Stimulated activated CD8-positive, alpha-beta memory T cell treated with anti-CD3 and anti-CD28 coated beads, Interleukin-4, amount 100 ng/mL, for 4 hours (primary cell): ENCODE measurements at places on chromosomes 5 and 9.

DNA sequence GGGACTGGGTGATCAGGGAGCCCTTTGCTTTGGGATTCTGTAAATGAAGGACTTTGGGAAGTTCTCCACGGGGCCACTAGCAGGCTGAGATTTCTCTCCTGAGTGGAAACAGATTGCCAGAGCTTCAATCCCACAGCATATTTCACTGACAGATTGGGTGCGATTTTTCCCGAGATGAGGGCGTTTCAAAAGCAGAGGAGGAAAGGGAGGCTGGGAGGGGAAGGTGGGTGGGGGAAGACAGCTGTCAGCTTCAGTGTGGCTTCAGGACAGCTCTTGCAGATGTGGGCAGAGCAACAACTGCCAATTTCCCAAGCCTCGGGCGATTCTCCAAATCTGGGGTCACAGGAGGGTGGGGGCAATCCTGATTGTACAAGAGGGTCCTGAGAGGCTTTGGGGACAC lies 258.5 kb upstream of the ADRA1B start:
- DNase-seq: no peak

DNA sequence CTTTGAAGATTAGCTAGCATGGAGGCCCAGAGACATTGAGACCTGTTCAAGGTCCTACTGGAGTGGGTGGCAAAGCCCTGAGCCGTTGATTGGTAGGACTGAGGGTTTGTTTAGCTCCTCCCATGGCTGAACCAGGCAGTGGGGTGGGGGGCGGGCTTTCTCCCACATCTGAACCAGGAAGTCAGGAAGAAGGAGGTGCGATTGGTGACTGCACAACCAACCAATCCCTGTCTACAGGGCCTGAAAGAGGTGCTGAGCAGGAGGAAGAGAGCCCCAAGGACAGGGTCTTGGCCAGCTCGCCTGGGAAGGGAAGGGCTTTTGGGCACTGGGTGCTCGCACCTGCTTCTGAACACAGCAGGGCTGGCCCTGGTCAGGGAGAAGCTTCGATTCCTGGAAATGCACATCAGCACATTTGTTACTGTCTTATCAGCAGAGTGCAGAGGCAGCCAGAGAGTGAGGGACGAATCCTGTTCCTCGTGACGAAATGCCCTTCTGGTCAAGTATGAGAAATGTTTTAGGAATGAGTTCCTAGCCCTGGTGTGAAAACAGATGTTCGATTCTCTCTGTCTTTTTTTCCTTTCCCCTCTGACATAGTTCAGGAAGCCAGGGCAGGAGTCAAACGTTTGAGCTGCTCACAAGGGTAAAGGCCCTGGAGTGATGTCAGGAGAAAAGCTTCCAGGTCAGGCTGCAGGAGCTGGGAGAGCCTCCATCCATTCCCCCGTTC lies 294.8 kb upstream of the KLF4 start:
- DNase-seq: no peak

DNA sequence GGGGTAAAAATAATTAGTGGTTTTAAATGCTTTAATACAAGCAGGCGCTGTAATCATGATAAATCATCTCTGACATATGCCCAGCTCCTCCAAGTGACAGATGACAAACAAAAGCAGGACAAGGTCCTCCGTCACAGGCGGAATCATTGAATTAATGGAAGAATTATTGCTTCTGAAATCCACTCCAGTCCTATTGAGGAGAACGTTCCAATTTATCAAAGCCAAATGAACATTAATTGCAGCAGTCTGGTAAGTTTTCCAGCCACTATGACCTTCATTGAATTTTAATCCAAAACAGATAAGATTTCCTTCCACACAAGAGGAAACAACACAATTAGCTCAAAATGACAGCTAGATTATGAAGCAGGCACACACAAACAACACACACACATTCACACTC lies 136.8 kb downstream of the ASTN2 start:
- DNase-seq: no peak

GRCh38 chr5:74648835-74649293 lies 8.3 kb upstream of the ENC1 start:
- no peak for DNase-seq

GRCh38 chr5:33379757-33380156 lies 61.0 kb upstream of the TARS1 start:
- DNase-seq: no peak

DNA sequence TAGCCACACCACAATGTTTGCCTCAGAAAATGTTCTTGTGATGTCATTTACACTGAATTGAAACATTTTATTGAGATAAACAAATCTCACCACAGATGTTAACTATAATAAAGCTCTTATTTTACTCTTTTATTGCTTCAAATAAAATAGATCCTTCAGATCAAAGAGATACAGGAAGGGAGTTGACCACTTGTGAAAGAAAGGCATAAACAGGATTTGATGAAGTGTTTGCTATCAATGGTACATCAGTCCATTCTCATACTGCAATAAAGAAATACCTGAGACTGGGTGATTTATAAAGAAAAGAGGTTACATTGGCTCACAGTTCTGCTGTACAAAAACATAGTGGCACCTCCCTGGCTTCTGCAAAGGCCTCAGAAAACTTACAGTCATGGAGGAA lies 40.2 kb upstream of the OR13F1 start:
- no peak for DNase-seq

- DNase-seq: no peak
Measured at GRCh38 chr9:124527781-124528180, 20.6 kb upstream of the NR5A1 start.

DNA sequence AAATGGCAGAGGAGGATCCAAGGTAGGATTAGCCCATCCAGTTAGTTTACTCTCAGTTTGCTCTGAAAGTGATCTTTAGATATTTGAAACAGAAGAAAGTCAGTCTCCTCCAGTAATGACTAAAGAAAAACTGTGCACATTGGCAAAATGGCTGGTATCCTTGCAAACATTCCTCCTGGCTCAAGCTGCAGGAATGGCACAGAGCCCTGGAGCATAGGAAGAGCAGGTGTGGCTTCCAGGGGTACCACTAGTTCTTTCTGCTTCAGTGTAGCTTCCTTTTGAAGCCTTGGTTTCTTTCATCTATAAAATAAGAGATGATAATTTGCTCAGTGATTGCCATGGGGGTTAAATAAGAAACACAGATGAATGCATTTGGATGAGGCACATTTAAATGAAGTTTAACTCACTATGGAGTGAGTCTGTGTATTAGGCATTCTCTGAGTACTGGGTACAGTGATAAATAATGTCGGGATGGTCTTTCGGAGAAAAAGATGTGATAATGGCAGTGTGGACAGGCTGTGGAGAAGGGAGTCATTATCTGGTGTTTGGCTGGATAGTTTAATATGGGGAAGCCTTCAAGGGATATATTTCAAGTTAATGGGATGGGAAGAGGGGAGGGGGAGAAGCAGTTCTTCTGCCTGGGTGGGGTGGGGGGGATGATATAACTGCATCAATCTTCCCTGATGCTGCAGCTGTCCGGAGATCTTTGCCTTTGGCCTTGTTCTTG lies 217.3 kb upstream of the KLF4 start:
- DNase-seq: no peak

GRCh38 chr5:76489877-76490688 lies 87.0 kb downstream of the IQGAP2 start:
- no peak for DNase-seq

DNA sequence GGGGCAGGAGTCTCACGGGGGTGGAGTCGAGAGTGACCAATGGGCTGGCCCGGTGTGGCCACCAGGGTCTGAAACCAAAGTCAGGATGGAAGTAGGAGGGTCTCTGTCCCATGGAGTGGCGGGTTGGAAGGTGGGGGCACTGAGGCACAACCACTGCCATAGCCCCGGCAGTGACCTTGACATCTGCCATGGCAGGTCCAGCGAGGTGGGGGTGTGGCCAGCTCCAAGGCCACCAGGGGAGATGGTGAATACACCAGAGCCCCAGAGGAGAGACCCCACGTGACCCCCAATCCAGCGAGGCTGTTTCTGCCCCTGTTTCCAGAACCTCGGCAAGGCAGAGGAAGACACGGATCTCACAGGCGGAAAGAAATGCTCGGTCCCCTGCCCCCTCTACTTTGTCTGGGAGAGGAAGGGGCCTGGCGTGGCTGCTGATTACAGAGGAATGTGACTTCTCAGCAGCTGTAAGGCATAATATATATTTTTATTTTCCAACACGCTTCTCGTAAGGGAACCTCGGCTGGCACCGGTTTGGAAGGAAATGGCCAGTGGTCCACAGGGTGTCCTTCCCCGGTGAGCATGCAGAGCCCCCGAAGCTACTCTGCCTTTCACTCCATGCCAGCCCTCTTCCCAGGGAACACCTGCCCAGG lies 105.7 kb upstream of the SARDH start:
- no peak for DNase-seq

DNA sequence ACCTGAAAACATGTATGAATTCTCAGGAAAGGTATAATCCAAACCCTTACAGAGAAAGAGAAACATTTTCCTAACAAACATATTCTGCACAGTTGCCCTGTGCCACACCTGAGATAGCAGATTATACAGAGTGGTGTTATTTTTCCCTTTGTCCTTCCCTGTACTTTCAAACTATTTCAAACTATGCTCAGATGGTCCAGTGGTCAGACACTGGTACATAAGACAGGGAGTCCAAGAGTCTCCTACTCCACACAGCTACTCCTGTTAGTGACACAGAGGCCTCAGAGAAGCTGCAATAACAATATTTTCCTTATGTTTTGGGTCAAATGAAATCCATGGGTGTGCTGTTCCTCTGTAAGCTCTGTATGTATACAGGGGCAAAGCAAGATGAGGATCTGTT lies 30.0 kb upstream of the SLC22A5 start:
- no peak for DNase-seq

DNA sequence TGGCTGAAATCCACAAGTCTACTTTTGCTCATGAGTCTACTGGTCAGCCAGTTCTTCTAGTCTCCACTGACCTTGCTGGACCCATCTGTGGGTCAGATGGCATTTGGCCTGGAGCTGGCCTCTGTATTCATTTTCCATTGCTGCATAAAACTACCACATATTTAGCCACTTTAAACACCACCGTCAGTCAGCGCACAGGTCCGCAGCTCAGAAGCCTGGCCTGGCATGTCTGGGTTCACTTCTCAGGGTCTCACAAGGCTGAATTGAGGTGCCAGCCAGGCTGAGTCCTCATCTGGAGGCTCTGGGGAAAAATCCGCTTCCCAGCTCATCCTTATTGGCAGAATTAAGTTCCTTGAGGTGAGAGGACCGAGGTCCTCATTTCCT lies 54.7 kb downstream of the BARX1 start:
- no peak for DNase-seq

DNA sequence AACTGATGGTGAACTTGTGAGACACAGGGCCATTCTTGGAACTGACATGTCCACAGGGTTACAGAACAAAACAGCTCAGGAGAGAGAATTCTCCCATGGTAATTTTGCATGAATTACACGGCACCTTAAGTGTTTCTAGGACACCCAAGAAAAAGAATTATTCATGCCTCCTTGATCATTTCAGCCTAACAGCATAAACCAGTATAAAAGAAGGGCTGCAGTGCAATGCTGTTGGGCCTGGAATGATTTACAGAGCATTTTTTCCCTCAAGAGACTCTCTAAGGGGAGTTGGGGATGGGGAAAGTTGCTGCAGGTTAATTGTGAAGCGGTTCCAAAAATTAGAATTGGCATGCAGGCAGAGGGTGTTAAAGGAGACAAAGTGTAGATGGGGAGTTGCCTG lies 136.4 kb upstream of the FBXL7 start:
- no peak for DNase-seq
